ENCODE measurements at places on chromosomes 5 and 9.

GRCh38 chr5:31238497-31238896 lies 45.0 kb downstream of the CDH6 start:
- DNase-seq, result no peak

- no peak for DNase-seq
Observed at GRCh38 chr9:114583371-114584155, 4.0 kb upstream of the ATP6V1G1 start.

- no peak for DNase-seq
Observed at GRCh38 chr5:29568028-29568427, 1625.5 kb upstream of the CDH6 start.

- DNase-seq, result no peak
Observed at GRCh38 chr5:134614450-134615085, 18.1 kb downstream of the SAR1B start.

DNA sequence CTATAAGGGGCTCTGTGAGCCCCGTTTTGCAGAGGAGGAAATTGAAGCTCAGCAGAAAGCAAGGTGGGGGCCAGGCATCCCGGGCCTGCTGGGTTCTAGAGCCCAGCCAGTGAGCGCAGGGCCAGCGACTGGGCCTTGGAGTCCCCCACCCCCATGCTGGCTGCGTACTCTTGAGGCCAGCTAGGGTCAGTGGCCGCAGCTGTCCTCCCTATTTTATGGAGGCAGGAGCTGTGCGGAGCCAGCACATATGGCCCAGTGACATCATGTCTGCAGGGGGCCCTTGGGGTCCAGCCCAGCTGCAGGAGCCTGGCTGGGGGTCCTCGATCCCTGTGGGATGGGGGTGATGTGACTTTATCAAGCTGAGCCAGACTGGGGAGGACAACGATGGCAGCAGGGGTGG lies 71.3 kb downstream of the HMCN2 start:
- no peak for DNase-seq

DNA sequence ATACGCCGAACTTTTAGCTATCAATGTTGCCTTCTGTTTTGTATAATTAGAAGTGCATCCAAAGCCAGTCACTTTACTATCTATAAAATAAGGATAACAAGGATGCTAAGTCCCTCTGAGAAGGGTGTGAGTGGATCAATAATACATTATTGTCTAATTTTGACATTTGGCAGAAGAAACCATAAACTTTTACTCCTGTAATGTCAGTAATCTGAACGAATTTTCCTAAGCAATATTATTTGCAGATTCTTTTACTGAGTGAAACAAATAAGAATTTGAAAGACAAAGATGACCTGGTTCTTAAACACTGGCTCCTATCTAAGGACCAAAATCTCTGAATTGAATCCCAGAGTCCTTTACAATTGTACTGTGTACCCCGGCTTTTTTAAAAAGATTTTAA lies 126.6 kb upstream of the TMEM161B start:
- no peak for DNase-seq

GRCh38 chr5:114435885-114436299 lies 74.0 kb downstream of the KCNN2 start:
- DNase-seq, result no peak

- DNase-seq, result no peak
Observed at GRCh38 chr5:127070243-127070642, 3.1 kb downstream of the C5orf63 start.

DNA sequence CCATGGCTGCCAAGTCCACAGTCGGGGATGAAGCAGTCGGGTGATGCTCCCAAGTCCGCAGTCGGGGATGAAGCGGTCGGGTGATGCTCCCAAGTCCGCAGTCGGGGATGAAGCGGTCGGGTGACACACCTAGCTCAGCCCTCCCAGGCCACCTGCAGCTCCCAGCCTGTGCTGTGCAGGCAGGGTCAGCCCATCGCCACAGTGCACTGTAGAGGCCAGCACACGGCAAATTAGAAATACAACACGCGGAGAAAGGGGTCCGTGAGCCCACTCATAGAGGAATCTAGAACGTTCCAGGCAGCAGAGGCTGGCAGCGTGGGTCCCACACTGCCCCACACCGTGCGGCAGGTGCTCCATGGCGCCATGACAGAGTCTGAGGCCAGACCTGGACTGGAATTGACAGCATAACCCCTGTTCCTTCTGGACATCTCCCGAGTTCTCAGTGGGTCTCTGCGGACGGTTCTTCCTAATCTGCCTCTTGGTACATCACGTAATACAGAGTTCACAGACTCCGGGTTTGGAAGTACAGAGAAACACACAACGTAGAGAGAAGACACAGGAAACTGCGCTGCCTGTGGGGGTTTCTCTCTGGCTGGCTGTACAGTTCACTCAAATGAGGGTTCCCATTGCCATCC lies 7.7 kb upstream of the EXOC3 start:
- no peak for DNase-seq

GRCh38 chr9:25654417-25654816 lies 23.8 kb downstream of the TUSC1 start:
- DNase-seq, result no peak

- no peak for DNase-seq
Observed at GRCh38 chr5:1748271-1748670, 51.4 kb downstream of the MRPL36 start.

DNA sequence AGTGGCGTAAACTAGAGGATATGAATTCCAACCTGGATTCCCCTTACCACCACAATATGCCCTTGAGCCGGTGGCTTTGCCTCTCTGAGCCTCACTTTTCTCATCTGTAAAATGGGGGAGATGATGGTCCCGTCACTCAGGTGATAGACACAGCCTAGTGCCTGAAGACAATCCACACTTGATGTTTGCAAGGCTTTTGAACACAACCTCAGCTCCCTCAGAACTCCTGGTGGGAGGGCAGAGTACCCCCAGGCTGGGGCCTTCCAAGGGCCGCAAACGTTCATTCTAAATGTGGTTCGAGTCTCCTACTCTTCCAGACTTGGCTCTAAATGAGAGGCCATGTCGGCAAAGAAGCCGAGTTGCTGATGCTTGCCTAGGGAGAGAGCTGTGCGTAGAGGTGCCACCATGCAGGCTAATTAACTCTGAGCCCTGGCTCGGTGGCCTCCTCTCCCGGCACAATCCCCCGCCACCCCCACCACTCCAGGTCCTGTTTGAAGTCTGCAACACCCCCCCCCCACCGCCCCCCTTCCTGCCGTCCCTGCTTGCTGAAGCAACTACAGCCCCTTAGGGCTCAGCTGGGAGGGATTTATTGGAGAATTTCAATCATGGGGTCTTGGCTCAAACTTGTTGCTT lies 97.7 kb upstream of the LMX1B start:
- DNase-seq, result no peak

DNA sequence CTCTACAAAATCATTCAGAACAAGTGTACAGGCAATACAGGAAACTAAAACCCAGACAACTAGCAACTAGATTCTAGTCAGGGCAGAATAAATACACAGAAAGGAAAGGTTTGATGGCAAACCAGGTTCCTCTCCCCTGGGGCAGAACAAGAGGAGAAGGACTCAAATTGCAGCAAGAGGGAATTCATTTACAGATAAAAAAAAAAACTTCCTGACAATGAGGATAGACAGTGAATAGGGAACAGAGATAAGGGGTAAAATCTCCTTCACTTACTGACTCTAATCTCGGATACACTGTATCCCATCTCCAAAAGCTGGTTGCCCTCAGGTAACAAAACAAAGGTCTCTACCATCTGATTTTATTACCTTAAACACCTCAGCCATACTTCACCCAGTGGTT lies 244.0 kb downstream of the SEC61B start:
- DNase-seq, result no peak

DNA sequence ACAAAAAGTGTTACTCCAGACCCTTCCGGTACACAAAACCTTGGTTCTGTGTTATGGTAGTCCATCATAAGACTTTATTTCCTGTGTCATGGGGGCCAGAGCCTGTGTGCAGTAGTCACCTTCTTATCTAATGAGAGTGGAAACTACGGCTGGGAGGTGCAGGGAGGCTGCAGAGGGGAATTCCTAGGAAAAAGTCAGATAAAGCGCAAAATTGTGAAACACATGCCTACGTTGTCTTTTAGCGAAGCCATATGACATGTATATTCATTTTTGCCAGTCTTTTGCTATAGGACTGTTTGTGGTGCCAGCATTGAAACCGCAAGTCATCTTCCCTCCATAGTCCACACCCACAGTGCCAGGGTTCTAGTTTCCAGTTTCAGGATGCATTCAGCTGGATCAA lies 80.7 kb downstream of the PPARGC1B start:
- no peak for DNase-seq

GRCh38 chr9:110099236-110100095 lies 108.5 kb downstream of the C9orf152 start:
- no peak for DNase-seq

DNA sequence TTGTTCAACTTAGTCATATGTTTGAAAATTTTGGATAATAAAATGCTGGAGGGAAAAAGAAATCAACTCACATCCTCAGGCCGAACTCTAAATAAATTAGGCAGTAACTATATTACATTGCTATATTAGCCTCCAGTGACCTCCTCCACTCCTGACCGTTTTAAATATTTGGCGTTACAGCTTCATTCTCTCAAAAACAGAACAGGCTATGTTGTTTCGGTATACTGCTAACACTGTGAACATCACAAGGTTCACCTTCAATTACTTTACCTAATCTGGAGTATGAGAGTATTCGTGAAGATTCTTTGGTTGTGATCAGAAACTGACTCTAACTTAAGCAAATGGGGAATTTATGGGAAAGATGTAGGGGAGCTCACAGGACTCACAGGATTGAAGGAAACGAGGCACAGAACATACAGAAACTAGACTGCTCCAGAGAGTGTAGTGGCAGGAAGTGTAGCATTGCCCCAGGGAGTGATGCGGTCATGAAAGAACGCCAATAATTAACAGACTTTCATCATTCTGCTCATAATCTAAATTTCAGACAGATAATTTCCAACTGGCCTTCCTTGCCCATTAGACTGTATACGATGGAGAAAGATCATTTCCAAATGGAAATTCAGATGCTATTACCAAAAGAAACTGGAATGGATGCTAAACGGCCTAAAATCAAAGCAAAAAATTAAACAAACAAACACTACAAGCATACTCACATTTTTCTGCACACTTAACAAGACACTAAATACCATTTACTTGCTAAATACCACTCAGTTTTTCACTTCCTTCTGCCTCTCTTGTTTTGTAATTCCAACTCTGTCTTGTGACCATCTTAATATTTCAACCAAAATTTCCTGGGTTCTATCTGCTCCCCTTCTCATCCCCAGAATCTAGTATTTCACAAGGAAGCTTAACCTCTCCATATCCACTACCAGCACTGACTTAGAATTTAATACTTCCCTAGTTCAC lies 110.1 kb upstream of the LPAR1 start:
- no peak for DNase-seq

- peak; percentile 70 for DNase-seq
Observed at GRCh38 chr5:176573564-176574296, 24.6 kb downstream of the CDHR2 start.

- no peak for DNase-seq
Observed at GRCh38 chr5:159333545-159333925, 3.2 kb upstream of the IL12B start.

GRCh38 chr9:36878986-36879982 lies 154.8 kb downstream of the PAX5 start:
- no peak for DNase-seq

- peak; percentile 37 for DNase-seq
Observed at GRCh38 chr5:128216860-128217531, 133.4 kb downstream of the SLC12A2 start.

- DNase-seq, result no peak
Observed at GRCh38 chr5:146425023-146425422, 22.1 kb upstream of the TCERG1 start.

DNA sequence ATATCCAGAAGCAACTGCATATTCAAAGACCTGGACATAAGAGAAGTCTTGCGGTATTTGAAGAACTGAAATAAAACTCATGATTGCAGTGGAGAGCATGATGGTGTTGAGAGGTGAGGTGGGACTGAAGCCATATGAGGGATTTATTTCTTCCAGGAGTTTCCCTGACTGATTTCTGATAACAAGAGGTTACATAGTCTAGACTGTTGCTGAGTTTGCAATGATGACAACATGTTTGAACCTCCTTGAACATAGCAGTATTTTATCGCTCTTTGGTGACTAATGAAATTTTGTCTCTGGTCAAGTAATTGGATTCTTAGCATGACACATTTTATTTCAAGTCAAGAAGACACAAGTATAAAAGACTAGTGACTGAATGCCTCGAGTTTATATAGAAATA lies 61.8 kb downstream of the ACTBL2 start:
- no peak for DNase-seq

DNA sequence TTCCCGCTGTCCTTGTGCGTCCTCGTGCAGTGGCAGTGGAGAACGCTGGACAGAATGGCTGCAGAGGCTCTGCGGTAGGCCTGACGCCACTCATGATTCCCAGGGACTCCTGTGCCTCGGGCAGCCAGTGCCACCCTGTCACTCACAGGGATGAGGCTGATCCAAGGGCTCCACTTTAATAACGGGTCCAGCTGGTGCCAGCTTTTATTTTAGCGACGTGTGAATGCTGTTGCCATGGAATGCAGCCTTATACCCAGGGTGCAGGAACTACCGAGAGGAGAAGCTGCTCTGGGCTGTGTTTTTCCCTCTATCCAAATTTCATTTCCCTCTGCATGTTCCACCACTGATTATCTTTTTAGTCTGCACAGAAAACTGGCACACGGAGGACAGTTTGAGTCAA lies 15.8 kb upstream of the NTNG2 start:
- DNase-seq, result no peak

DNA sequence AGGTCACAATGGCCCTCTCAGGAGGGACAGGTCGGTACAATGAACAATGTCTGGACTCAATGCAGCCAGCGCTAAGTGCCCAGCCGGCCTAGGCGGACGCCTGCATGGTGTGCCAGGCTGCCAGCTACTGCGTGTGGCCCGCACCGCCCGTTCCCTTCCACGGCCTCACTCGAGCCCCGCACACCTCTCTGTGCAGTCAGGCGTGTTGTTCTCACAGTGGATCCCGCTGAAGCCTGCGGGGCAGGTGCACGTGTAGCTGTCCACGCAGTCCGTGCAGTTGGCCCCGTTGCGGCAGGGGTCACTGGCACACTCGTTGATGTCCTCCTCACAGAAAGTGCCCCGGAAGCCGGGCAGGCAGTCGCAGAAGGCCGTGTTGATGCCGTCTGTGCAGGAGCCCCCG lies 26.7 kb upstream of the SEC16A start:
- DNase-seq, result no peak

- DNase-seq, result no peak
Observed at GRCh38 chr9:297104-297972, 82.7 kb downstream of the DOCK8 start.

DNA sequence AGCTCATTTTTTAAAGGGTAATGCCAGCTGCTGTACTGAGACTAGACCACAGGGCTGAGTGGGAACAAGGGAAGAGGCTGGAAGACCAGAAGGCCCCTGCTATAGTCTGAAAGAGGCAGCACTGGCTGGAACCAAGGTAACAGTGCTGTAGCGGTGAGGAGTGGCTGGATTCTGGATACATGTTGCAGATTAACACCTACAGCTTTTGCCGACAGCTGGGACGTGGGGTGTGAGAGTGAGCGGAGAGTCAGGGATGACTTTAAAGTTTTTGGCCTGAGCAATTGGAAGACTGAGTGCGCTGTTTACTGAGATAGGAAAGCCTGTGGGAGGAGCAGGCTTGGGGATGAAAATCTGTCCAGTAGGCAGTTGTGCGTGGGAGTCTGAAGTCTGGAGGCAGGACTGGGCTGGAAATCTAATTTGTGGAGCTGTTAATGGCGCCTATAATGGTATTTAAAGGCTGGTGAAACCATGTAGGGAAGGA lies 26.5 kb downstream of the AQP7 start:
- DNase-seq, result no peak

GRCh38 chr9:6880626-6881025 lies 122.9 kb downstream of the KDM4C start:
- DNase-seq, result no peak

- no peak for DNase-seq
Observed at GRCh38 chr9:19754921-19755320, 33.9 kb downstream of the SLC24A2 start.
